Liver (tissue), 10 donors: ENCODE measurements at places on chromosomes 11 and 22. TPM values are rescaled to one million over a fixed set of nuclear protein-coding genes. Genes with fewer than 3 reads are reported as not detected.

Gene RAB39A
- 1.7 TPM for total RNA-seq

Gene GTSE1
- total RNA-seq: 0.17 TPM

Gene OR51E2
- not detected for total RNA-seq

DNA sequence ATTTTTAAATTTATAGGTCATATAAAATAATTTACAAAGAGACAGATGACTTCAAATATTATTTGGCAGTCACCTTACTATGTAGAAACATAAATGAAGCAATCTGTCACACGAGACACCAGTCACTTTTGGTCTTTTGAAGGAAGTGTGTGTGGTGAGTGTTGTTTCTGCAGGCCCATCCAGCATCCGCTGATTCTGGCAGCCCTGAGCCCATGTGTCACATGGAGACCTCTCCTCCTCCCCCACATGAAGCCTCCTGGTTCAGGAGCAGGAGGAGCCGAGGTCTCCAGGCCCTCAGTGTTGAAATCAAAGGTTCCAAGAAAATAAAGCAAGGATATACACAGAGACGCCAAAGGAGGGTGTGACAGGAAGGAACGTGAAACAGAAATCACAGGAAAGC lies 60.1 kb downstream of the ARFGAP3 start:
- DNase-seq: no peak

- DNase-seq: no peak
Measured at GRCh38 chr11:14565845-14566244, 45.7 kb upstream of the PSMA1 start.

DNA sequence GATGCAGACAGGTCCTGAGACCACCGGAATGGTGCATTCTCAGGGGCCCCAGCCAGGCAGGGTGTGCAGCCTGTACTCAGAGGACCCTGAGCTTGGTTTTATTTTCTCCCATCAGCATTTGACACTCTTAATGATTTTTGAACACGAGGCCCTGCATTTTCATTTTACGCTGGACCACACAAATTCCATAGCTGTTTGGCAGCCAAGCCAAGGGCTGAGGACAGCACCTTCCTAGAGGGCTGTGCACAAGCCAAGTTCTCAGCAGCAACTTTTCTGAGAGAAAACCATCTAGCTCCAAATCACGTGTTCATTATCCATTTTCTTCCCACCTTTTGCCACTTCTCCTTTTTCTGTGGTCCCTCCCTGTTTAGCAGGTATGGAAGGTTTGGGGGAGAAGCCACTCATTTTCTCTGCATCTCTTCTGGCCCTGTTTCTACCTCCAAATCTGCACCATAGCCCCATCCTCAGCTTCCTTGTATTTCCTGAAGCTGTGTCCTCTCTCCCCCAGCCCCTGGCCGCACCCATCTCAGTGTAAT lies 60.4 kb downstream of the TRAF6 start:
- no peak for DNase-seq
